ENCODE measurements at places on chromosomes 5 and 9. TPM values are rescaled to one million over a fixed set of nuclear protein-coding genes. Genes with fewer than 3 reads are reported as not detected.

EGFL7 gene
- 1.7 TPM for total RNA-seq

- DNase-seq = no peak
Observed at GRCh38 chr5:41009232-41009631, 61.9 kb downstream of the MROH2B start.

GRCh38 chr5:8993031-8993430, 552.8 kb downstream of the SEMA5A start:
- no peak for DNase-seq

LPAR1 gene
- total RNA-seq = not detected

DNA sequence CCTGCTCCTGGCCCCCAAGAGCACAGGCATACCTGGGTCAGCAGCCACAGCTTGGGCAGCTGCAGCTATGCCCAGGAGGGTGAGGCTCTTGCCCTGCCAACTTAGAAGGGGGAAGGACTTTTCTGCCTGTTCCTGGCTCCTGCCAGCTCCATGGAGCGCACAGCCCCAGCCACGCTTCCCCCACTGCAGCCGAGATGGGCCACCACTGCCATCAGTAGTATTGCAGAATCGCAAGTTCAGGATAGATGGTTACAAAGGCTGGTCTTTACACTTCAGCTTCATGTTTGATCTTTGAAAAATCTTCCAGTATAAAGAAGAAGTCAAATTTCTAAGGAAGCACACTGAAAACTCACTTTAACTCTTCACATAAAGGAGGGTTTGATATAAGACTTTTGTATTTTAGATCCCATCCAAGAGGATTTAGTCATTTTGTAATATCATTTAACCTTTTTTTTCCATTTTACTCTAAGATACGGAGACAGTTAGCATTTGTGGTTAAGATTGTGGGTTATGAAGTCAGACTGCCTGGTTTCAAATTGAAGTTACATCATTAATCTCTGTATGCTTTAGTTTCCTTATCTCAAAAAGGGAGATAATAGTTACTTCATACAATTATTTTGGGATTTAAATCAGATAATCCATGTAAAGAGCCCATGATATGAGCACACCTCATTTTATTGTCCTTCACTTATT, 81.8 kb downstream of the NLN start:
- DNase-seq = peak; percentile 3

DNA sequence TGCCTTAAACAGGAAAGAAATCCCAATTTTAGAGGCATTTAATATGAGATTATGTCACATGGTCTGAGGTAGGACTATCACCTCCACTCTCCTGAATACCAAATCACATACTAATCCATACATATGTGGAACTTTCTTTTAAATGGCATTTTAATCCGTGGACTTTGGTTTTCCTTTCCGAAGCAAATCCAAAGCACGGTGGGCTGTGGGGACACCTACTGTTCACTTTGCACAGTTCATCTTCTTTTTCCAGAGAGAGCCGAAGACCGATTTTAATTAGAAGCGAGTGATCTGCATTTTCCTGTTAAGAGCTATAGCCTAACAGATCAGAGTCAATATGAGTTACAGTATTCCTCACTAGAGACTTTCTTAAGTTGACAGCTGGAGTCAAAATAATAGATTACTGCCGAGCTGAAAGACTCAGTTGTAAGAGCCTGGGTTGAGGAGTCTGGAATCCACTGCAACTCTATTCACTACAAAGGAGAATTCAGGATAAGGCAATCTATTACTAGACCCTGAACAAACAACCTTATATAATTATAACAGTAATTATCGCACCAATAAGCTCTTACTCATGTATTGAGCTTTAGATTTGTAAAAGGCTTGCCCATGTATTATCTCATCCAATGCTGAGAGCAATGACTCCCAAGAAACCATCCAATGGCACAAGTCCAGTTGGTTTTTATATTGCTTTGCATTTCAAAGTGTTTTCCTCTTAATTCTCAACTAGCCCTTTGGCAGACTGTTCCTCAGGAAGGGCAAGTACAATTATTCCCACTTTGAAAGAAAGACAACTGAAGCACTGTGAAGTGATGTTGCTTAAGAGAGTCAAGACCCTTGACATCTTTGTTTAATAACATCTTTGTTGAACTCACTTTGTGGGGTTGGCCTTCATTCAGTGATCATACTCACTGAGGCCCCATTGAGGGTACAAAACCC, 144.7 kb downstream of the TRPM6 start:
- no peak for DNase-seq

CCNI2 gene
- 9.2 TPM for total RNA-seq

GRCh38 chr5:201672-202071, 10.4 kb downstream of the LRRC14B start:
- no peak for DNase-seq

APBA1 gene
- 0.20 TPM for total RNA-seq

LCN10 gene
- total RNA-seq = 0.30 TPM

GRCh38 chr5:137622850-137623249, 113.0 kb downstream of the KLHL3 start:
- no peak for DNase-seq

GRCh38 chr9:4617752-4618151, 44.3 kb upstream of the PLPP6 start:
- no peak for DNase-seq

GRCh38 chr5:79236970-79237739, 1.2 kb downstream of the JMY start:
- peak; percentile 70 for DNase-seq

- no peak for DNase-seq
Observed at GRCh38 chr9:114112325-114112724, 13.2 kb upstream of the KIF12 start.

STK32A gene
- total RNA-seq = not detected

GRCh38 chr9:21086538-21086937, 8.8 kb upstream of the IFNB1 start:
- no peak for DNase-seq

DNA sequence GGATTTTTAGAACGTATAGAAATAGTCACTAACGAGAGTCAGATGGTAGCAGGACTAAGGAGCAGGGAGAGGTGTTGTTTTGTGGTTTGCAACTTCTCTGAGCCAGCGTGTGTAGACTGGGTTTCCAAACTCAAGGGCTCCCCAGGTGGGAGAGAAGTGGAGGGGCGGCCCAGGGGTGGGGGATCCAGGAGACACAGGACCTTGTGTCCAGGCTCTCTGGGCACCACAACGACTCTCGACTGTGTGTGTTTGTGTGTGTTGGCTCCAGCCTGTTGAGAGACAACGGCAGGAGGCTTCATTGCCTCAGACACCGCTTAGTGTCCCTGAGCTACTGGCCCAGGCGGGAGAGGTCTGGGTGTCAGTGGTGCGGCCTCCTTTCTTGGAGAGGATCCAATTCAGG, 934 bp upstream of the FCN1 start:
- no peak for DNase-seq

SKP2 gene
- 21.1 TPM for total RNA-seq

DNA sequence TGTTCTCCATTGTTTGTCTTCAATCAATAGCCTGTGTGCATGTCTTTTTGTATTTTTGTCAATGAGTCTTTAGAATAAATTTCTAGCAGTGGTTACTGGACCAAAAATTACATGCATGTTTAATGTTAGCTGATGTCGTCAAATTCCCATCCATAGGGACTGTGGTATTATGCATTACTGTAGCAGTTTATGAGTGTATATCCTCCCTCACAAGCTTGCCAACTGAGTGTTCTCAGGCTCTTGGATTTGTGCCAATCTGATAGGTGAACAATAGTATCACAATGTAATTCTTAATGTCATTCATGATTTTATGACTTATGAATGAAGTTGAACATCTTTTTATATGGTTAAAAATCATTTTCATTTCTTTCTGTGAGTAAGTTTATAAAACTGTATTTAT, 13.0 kb downstream of the SNX24 start:
- no peak for DNase-seq

GARNL3 gene
- 4.3 TPM for total RNA-seq

DNA sequence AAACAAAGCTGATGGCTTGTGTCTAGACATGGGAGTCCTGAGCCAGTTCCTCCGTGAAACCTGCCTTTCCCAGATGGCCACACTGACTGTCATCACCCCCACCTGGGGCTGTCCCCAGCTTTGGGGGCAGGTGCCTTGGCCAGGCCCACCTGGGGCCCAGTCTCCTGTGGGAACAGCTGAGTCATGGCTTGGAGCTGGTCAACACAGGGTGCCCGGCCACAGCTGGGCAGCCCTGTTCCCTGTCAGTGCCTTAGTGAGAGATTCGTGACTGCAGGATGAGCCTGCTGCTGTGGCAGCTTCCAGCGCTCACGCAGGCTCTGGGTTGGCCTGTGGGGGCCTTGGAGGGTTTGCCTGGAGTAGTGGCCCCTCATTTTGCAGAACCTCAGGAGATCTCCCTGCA, 56.5 kb downstream of the COL5A1 start:
- no peak for DNase-seq

GLRA1 gene
- not detected for total RNA-seq

DNA sequence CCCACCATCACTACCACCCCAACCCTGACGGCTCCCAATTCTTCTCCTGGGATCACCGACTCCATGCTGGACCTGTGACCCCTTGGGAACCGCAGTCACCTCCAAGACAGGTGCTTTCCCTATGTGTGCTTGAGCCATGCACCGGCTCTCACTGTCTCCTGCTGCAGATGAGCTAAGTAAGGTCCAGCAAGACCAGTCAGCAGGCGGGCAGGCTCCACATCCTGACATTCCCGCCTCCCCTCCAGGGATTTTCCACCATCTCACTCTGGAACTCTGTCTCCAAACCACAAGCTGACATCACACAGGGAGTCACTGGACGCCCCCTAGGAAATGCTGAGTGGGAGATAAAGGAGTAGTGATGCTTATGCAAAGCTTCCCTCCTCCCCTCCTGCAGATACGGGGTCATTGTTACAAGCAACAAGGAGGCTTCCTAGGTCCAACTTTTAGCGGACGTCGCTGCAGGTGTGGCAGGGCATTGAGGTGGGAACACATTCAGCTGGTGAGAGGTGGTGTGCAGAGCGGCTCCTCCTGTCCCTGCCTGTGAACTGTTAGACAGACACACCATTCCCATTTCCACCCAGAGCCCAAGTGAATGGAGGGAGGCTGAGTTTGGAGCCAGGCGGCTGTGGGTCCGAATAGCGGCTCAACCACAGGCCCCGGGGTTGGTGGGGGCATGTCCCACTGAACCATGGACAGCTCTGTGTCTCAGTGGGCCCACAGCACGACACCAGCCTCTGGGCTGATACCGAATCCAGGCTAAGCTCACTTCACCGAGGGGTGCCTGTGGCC, 129.2 kb upstream of the PHYKPL start:
- DNase-seq = no peak

C8G gene
- total RNA-seq = 1.1 TPM

DNA sequence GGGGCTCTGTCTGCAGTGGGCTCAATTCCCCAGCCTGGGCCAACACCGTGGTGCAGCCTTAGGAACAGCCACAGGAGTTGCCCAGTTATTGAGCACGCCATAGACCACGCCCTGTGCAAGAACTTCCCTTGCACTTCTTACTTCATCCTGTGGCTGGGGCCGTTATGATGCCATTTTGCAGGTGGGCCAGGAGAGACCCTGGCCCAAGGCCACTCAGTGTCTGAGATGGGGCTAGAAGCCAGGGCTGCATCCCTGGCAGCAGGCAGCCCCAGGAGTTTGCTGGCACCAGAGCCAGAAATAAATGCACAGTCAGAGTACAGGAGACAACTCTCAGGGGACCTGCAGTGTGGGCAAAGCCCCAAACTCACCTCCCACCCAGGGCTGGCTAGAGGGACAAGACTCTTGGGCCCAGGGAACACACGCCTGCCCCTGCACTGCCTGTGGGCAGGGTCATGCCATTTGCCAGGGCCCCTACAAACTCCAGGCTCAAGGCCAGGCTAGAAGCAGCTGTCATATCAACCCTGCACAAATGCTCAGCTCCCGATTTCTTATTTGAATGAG, 6.7 kb downstream of the CORO2A start:
- no peak for DNase-seq

Measured in CD4-positive, CD25-positive, alpha-beta regulatory T cell (primary cell).